Glomerular endothelial cell (primary cell): ENCODE measurements at places on chromosomes 3 and 15.

DNA sequence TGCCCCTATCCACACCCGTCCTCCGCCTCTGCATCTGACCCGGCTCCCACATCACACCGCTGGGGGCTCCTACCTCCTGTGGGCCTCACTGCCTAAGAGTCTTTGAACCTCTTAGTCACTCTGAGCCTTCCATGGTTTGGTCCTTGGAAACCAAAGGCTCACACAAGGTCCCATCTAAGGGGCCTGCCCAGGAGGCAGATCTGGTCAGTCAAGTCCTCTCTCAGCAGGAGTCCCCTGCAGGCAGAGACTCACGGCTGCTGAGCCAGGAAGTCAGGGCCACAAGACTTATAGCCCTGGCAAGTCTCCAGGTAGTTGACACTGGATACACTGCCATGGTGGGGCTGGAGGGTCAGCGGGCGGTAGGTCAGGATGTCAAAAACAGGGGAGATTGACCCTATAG is 31.2 kb upstream of the ALDH1L1 start:
- no peak for DNase-seq

DNA sequence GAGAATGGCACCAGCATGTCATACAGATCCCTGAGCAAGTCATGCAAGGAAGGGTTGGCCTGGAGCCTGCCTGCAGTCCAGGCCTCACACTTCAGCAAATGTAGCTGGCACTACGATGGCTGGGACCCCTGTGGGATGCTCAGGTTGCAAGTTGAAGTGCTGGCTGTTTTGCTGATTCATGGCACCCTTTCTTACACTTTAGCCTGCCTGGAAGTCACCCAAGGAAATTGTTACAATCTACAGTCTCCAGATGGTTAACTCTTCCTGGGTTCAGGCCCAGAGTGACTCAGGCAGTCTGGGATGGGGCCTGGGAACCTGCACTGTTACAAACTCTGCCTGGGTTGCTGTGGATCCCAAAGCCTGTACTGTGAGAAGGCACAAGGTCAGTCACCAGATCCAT is 91.0 kb upstream of the SLC6A11 start:
- DNase-seq, result no peak

- DNase-seq, result no peak
These were observed 267.1 kb downstream of the RPLP1 start for GRCh38 chr15:69719527-69720240.

GRCh38 chr3:151944356-151944755 is 70.9 kb downstream of the SUCNR1 start:
- DNase-seq, result no peak

DNA sequence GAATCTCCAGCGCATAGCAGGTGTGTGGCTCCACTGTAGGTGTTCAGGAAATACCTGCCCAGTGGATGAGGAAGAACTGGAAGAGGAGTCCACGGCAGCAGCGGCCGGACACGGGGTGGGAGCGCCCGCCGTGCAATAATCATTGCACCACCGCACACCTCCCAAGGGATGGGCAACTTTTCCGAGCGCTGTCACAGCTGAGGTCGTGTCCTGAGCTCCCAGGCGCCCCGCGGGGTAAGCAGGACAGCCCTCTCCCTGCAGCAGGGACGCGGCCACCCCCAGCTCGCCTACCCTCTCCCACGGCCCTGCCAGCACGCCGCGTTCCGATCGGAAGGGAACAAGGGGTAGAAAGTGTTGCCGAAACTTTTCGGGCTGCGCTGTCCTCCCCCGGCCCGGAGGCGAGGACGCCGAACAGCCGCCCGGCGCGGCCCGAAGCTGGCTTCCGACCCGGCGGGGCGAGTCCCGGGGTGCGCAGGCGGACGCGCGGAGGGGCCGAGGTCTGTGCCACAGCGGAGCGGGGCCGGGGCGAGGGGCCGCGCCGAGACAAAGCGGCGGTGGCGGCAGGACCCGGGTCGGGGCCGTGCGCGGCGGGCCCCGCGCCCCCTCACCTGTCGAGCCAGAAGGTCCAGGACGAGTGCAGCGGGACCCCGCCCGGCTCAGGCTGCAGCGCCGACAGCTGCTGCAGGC is 475 bp downstream of the EIF4E3 start:
- no peak for DNase-seq

DNA sequence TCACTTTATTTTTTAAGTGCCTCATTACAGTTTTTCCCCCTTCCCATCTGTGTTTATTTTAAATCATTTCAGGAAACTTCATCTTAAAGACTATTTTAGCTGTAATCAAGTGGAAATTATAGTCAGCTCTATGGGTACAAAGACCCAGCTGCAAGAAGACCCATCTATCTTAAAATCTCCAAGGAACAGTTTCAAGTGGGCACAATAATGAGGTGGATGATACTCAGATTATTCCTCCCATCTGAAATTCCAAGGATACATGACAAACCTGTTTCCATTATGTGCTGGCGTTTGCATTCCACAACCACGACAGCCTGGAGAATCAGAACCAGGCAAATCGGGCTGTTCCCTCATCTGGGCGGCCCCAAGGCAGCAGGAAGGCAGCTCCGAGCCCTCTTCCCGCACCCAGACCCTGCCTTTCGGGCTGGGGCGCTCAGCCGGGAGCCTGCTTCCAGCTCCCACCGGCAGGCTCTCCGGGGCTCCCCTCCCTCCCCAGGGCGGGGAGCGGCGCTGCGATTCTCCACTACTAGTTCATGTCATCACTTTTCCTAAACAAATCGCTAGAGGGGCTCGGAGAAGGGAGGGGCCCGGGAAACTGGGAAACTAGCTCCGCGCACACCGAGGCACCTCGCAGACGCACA is at the start of gene MGLL:
TSS of gene MGLL (minus strand) at position 475 of the 641 bp plus-strand sequence. CDS start at position 278, 197 bp downstream.
- no peak for DNase-seq

GRCh38 chr3:187264021-187264420 is 27.5 kb downstream of the MASP1 start:
- DNase-seq, result peak; percentile 41

DNA sequence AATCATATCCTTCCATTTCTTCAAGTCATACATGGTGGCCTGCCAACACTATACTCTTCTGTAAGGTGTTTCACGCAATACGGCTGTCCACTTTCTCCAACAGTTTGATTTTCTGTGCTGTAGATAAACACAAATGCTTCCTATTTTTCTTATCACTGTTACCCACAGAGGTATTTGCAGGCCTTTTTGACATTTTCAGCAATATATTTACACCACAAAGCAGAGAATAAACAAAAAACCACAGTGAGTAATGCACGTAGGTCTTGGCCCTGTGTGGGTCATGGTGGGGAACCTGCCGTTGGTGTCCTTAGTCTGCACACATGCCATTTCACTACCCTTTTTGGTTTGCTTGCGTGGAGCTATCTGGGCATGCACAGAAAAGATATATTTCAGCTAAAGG is 59.5 kb downstream of the LRRC28 start:
- DNase-seq, result no peak

DNA sequence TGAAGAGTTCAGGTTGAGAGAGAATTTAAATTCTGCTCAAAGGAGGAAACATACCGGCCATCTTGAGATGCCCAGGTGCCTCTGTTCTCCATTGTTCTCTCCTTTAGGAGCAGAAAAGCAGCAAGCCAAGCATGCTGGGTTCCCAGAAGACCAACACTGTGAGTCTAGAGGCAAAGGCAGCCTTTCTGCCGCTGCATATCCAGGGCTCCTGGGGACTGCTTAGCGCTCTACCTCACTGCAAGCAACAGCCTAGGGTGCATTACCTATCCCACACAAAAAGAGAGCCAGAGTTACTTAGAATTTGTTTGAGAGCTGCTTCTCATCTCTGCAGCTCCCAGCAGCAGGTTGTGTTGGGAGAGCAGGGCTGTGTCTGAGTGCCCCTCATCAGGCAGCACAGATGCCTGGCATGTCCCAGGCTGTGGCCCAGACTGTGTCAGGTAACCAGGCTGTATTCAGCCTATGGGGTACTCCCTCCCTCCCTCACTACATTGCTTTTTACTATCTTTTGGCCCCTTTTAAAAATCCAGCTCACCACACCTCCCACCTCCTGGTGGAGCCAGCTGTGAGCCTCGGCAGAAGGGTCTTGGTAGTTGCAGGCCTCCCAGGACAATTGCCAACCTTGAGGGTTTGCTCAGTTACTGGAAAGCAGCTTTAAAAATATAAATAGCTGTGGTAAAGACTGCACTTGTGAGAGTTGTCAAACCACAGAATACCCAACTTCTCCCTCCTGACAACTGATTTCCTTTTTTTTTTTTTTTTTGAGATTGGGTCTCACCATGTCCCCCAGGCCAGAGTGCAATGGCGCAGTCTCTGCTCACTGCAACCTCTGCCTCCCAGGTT is 30.2 kb downstream of the BCL2L10 start:
- no peak for DNase-seq

DNA sequence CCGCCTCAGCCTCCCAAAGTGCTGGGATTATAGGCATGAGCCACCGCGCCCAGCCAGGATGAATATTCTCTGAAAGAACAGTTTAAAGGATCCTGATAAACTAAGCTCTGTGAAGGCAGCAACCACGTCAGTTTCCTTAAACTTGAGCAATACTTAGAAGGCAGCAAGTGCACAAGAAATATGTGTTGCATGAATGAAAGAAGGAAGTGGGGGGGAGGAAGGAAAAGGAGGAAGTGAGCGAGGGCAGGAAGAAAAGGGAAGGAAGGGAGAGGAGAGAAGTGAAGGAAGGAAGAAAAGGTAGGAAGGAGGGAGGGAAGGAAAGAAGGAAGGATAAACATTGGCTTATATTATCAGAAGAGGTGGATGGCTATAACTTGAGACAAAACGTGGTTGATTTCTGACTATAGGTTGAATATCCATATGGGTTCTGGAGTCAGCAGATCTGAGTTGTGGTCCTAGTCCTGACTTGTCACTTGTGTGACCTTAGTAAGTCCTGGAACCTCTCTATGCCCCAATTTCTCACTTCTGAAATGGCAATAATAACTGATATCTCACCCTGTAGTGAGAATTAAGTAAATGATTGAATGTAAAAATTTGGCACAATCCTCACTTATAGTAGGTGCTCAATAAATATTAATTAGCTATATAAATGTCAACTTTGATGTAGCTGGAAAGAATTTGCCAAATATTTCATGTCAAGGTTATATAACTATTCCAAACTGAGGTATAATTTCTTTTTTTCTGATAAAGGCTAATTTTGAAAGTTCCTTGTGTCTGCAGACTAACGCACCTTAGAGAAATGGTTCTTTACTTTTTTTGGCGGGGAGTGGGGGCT is 12.0 kb upstream of the SEMA4B start:
- DNase-seq, result no peak

DNA sequence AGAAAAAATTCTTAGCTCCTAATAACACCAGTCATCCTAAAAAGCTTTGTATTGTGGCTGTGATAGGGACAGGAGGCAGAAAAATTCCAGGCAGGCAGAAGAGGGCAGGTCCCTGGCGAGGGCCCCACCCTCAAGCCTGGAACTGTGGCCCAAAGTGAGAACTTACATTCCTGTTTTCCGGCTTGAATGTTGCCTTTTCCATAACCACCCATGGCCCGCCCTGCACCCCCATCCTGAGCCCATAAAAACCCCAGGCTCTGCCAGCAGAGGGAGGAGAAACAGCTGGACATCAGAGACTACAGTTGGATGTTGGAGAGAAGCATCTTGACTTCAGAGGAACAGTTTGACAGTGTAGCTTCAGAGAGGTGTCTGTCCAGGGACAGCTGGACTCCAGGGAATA is 37.3 kb downstream of the SLCO2A1 start:
- DNase-seq, result no peak

DNA sequence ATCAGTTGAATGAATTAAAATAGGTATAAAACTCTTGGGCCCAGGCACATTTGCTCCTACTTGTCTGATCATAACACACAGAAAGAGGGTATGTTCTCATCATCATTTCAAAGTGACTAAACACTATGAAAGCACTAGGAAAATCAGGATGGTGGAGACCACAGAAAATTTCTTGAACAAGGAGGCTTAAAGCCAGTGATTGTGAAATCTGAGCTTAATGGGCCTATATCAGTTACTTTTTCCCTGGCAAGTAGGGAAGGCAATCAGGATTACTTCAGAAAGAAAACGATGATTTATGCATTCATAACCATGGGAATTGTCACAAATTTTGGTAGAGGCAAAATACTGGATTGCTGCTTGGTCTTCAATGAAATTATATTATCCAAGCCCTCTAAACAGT is 434.4 kb upstream of the CNTN4 start:
- DNase-seq, result no peak

- DNase-seq, result no peak
These were observed 39.0 kb downstream of the IL12A start for GRCh38 chr3:160027541-160028195.

DNA sequence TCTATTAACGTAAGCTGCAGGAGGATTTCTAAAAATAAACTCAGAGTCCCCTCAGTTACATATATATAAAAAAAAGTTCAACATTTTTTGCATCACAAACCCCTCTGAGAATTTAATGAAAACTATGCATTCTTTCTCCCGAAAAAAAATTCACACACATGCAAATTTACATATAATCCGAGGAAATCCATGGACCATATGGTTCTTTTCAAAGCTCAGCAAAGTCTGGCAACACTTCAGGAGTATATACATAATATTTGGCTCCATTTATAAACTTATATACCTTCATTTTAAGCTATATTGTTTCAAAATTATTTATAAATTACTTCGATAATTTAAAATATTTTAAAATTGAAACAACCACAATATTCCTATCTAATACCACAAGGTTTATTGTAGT is 140.7 kb upstream of the PLXND1 start:
- DNase-seq, result no peak

DNA sequence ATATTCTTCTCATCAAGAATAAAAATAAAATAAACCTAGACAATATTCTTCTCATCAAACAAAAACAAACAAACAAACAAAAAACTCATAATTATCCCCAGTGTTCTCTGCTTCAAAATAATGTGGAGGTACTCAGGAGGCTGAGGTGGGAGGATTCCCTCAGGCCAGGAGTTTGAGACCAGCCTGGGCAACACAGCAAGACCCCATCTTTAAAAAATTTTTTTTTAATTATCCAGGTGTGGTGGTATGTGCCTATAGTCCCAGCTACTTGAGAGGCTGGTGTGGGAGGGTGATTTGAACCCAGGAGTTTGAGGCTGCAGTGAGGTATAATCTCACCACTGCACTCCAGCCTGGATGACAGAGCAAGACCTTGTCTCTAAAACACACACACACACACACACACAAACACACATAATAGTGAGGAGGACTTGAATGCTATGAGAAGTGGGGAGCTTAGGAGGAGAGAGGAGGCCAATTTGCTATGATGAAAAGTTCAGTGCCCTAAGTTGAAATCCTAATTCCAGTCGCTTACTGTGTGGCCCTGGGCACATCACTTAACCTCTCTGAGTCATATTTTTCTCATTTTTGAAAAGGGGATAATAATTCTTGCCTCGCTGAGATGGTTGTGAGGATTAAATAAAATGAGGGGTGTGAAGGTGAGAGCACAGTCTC is 35.8 kb upstream of the HERC1 start:
- DNase-seq, result no peak
